Fibroblast of skin of left biceps (primary cell): ENCODE measurements at places on chromosomes 5 and 9.

DNA sequence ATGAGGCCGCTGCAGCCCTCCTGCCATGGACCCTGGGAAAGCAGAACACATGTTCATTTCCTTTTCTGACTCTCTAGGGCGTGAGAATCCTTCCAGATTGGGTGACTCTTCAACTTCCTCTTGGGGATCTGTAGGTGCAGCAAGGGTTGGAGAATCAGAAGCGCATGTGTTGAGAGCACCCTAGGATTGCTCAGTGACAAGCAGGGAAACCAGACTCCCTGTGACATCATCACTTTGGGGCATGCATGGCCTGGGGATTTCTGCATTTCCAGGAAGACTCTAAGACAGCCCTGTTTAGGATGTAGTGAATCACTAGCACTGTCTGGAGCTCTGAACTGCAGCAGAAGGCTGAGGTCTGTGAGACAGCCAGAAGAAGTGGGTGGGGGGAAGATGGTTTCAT lies 15.1 kb upstream of the LCP2 start:
- DNase-seq = no peak

GRCh38 chr5:9534881-9535517 lies 10.9 kb downstream of the SEMA5A start:
- DNase-seq = no peak

DNA sequence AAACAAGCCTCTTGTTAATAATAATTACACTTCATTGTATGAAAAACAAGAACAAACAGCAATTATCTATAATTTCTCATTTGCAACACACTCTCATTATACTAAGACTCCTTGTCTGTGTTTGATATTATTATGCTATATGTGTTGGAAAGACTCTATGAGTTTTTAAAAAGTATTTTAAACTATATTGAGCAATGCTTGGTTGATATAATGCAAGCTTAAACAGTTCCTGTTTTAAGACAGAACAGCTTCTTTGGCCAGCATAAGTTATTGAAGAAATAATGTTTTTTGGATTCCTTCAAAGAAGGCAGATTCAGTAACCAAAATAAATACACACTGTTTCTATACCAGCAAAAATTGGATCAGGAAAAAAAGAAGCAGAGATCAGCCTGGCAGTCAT lies 871.4 kb downstream of the MAT2B start:
- no peak for DNase-seq

- DNase-seq = no peak
Observed at GRCh38 chr9:129891569-129891968, 56.3 kb downstream of the USP20 start.

GRCh38 chr9:113543982-113544303 lies 80.4 kb downstream of the RGS3 start:
- DNase-seq = no peak

DNA sequence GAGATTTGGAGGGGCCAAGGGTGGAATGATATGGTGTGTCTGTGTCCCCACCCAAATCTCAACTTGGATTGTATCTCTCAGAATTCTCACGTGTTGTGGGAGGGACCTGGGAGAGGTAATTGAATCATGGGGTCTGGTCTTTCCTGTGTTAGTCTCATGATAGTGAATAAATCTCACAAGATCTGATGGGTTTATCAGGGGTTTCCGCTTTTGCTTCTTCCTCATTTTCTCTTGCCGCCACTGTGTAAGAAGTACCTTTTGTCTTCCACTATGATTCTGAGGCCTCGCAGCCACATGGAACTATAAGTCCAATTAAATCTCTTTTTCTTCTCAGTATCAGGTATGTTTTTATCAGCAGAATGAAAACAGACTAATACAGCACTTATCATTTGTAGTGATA lies 29.5 kb upstream of the SPIN1 start:
- DNase-seq = no peak

- no peak for DNase-seq
Observed at GRCh38 chr9:32926911-32927310, 74.5 kb downstream of the APTX start.

DNA sequence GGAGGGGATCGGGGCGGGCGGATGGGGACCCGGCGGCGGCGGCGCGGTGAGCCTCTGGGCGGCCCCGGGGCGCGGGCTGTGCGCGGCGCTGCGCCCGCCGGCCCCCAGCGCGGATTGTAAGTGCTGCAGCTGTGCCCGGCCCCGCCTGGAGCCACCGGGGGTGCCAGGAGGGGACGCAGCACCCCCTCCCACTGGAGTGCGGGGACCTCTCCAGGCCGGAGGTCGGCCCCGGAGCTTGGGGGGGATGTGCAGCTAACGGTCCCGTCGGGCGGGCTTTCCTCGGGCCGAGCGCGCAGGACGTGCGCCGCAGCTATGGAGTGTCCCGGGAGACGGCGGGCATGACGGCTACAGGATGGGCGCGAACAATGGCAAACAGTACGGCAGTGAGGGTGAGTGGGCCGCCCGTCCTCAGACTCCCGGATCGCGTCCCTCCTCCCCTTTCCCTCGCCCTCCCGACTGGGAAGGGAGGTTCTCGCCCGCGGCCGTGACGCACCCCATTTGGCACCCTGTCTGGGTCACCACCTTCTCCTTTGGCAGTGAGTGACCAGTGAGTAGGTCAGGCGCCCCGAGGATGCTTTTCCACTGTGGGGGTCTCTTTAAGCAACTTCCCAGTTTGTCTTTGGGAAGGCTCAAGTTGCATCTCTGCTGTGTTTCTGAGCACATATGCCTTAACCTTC lies 483 bp downstream of the FBXL7 start:
- DNase-seq = no peak

GRCh38 chr9:109707355-109707754 lies 72.6 kb upstream of the PALM2AKAP2 start:
- no peak for DNase-seq

- DNase-seq = no peak
Observed at GRCh38 chr9:22740781-22741180, 294.2 kb downstream of the DMRTA1 start.

GRCh38 chr9:123637606-123637944 lies 281.6 kb downstream of the CRB2 start:
- DNase-seq = no peak

DNA sequence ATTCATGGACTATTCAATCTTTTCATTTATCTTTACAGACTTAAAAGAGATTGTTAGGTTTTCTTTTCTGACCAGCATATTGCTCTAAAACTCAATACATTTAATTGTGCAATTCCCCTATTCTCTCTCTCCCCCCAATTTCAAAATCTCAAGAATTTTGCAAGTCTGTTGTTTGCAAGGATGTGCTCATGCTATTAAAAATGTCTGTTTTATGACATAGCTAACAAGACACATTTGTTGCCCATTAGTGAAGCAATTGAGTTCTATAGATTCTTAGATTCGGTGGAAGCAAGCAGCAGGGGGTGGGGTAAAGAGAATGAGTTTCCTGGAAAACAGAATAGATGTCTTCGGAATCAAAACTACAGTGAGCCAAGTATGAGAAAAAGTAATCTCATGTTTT lies 8.5 kb upstream of the CSNK1A1 start:
- peak; percentile 79 for DNase-seq

- DNase-seq = peak; percentile 86
Observed at GRCh38 chr5:134845852-134846640, at the start of gene C5orf24. Gene C5orf24 (plus strand): TSS chr5:134845968. CDS start chr5:134854901, 8,933 bp downstream.

GRCh38 chr9:78035383-78035993 lies 3.9 kb upstream of the GNAQ start:
- no peak for DNase-seq

GRCh38 chr9:126499005-126499910 lies 114.5 kb upstream of the LMX1B start:
- DNase-seq = no peak

DNA sequence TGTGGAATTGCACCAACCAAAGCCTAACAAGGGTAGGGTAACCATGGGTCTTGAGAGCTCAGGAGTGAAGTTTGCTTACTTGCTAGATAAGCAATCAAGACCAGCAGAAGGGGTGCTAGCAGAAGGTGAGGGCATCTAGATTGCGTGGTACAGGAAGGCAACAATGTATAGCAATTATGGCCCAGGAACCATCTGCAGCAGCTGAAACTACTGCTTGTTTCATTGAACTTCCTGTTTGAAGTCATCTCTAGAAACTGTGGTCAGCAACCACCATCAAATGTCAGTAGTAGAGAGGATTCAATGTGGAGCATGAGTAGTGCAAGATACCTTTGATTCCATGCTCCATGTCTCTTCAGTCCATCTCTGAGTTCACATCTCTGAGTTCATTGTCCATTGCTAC lies 462.1 kb upstream of the GRAMD2B start:
- DNase-seq = no peak

GRCh38 chr5:171702135-171702770 lies 83.4 kb upstream of the SMIM23 start:
- DNase-seq = no peak

GRCh38 chr5:133680830-133681565 lies 68.7 kb upstream of the FSTL4 start:
- no peak for DNase-seq

DNA sequence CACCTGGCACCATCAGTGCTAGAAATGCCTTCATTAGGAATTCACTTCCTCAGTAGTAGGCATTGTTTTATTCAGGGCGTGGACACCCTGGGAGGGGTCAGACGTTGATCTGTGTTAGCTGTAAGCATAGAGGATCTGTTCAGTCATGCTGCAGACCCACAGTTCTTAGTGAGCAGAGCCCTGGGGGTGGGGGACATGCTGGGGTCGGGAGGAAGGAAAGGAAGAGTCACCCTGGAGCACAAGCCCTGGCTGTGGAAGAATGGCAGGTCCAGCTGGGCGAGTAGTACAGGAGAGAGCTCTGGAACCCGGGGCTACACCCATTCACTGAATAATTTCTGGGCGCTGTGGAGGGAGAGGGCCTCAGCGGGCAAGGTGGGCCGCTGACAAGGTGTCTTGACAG lies 172.5 kb downstream of the FSTL4 start:
- DNase-seq = no peak

DNA sequence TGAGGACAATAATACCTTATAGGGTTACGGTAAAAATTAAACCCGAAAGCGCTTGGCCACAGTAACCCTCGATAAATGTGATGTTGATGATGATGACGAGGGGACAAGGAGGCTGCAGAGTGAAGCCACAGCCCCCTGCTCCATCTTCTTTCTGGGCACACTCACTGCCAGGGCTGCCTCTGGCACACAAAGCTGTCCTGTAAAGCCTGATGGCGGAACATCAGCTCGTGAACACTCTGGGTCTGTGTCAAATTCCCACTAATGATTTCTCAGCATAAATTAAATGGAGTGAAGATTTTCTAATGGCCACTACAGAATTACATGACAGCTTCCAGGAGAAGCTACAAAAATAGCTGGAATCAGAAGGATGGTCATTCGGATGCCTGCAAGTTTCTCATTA lies 142.2 kb downstream of the TTLL11 start:
- DNase-seq = no peak

DNA sequence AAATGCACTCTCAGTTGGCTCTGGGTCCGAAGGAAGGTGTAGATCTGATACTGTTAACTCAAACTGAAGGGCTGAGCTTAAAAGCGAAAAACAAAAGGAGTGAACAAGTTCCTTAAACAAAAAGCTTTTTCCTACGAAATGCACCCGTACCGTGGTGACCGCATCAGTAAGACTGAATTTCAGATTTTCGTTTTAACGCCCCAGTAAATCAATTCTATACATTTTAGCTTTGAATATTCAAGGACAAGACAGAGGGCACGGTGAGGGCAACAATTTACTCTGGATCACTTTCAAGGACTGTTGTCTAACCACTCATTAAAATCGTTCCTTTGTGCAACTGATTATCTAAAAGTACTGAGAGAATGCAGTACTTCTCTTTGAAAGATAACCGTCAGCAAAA lies 1.9 kb downstream of the HOMER1 start:
- DNase-seq = no peak

- no peak for DNase-seq
Observed at GRCh38 chr9:112969730-112970129, 42.3 kb downstream of the ZNF883 start.

DNA sequence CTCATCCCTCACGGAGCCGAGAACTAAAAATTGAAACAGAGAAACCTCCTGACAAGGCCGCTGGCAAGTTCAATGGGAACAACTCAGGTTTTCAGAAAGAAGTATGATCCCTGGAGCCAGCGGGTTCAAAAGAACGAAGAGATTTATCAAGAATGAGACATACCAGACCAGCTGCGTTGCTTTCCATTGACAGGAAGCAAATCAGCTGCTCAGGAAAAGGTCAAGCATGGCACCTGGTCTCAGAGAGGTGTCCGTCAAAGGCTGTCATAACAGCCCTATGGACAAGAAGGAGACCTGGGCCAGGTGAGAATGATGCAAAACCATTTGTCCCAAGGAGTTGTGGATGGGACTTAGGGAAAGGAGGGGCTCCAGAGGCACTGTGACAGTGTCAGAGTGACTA lies 34.9 kb upstream of the GNE start:
- no peak for DNase-seq
